ENCODE measurements at places on chromosomes 6 and 20.

GRCh38 chr6:135109761-135110160 lies 55.1 kb upstream of the HBS1L start:
- DNase-seq: no peak

- no peak for DNase-seq
Observed at GRCh38 chr6:15344831-15345230, 99.0 kb downstream of the JARID2 start.

DNA sequence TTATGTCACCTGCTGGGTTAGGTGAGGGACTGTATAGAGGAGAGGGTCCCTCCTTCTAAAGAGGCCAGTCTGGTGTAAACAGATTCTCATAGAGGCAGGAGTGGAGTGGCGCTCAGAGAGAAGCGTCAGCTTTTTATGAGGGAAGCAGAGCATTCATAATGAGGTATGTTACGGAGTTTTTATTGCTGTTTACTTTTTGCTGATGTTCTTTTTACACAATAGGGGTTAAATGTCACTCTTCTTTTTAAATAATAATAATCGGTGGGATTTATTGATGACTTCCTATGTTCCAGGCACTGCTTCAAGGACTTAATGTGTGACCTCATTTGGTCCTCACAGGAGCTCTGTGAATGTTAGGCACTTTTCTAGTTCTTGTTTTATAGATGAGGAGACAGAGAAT lies 79.9 kb downstream of the L3MBTL3 start:
- no peak for DNase-seq

DNA sequence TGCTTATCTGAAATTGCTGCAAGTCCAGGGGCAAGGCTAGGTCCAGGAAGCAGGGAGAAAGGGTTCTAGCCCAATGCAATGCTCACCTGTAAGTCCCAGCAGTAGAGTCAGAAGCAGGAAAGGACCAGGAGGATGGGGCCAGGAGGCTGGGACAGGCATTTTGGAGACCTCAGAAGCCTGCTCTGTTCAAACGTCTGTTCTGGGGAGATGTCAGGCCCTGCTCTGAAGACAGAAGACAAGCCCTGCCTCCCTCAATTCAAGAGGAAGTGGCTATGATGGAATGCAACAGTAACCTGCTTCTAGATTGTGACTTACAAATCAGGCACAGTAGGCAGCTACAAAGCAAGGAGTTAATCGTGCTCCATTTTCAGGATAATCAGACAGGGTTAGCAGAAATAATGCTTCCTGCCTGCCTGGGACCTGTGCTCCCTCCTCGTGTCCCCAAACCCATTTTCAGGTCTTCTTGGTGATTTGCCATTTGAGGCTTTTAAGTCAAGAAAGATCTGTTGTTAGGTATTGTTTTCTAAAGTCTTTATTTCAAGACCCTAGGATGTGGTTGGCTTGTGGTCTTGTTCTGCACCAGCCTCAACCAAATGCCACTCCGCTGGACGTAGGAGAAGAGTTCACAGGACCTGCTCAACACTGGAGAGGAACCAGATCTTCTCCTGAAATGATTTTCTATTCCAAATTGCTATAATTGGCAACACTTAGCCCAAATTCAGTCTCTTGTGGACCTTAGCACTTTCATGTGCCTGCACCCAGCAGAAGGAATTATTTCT lies at the start of gene SIRPG:
Gene SIRPG (minus strand): TSS at position 224 of the 779 bp plus-strand sequence. CDS start 65 bp downstream, at position 159.
- no peak for DNase-seq

DNA sequence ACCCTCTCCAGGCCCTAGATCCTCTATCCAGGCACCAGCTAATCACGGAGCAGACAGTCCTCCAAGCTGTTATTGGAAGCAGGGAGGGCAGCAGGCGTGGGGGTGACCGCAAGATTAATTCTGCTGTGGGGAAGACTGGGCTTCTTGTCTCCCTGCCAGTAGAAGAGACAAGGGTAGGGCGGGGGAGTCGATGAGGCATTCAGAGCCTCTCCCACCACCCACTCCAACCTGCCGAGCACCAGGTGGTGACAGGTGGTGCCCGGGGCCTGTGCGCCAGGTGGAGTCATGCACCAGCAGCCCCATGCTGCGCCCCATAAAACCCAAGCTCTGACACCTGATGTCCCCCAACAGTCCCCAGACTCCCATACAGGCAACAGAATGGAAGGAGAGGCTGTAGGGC lies 89.6 kb downstream of the CDH22 start:
- no peak for DNase-seq

DNA sequence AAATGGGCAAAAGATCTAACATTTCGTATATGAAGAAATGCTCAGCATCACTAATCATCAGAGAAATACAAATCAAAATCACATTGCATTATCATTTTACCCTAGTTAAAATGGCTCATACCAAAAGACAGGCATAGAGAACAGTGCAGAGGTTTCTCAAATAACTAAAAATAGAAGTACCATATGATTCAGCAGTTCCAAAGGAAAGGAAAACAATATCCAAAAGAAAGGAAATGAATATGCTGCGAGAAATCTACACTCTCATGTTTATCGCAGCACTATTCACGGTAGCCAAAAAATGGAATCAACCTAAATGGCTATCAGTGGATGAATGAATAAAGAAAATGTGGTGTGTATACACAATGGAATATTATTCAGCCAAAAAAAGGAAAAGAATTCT lies 63.5 kb downstream of the VTA1 start:
- DNase-seq: no peak

DNA sequence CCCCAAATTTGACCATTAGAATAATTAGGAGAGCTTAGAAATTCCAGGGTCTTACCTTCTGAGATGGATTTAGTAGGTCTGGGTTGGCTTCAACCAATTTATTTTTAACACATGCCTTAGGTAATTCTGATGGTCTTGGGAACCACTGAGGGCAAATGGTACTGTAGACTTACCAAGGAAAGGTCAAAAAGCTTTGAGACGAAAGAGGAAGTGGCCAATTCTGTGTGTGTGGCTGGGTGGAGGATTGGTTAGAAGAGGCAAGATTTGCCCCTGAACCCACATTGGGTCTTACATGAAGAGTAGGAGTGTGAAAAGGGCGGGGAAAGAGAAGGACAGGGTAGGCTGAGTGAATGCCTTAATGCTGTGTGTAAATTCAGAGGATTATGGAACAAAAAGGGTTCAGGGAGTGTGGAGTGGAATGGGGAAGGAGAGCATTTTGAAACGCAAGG lies 2.7 kb downstream of the ITCH start:
- no peak for DNase-seq

DNA sequence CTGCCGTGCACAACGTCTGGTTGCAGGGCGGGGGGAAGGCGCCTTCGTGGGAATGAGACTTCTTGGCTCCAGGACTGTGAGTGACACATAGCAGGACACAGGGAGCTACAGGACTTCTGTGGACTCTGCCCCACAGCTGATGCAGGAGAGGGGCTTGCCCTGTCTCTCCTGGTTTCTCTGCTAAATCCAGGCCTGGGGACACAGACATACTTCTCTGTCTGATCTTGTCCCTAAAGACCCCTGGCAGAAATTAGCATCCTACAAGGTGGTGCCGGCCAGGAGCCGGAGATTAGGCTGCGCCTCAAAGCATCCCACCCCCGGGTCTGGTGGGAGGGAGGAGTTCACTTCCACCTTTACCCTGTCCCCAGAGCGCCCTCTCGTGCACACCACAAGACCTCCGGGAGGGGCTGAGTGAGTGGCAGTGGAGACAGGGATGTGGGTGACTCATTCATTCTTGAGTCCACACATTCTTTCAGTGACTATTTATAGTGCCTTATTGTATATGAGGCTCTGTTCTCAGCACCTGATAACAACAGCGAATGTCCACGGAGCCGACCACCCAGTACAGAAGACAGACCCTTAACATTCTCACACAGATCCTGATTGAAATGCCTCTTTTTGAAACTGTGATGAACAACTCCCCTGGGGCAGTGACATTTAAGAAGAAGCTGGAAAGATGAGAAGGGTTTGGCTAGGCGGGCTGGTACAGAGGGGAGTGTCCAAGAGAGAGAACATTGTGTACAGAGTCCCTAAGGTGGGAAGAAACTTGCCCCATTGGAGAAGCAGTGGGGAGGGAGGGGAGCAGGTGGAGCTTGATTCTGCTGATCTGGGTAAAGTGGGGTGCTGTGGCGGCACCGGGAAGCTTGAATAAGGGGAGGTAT lies 39.0 kb downstream of the GMPR start:
- DNase-seq: peak; percentile 87

DNA sequence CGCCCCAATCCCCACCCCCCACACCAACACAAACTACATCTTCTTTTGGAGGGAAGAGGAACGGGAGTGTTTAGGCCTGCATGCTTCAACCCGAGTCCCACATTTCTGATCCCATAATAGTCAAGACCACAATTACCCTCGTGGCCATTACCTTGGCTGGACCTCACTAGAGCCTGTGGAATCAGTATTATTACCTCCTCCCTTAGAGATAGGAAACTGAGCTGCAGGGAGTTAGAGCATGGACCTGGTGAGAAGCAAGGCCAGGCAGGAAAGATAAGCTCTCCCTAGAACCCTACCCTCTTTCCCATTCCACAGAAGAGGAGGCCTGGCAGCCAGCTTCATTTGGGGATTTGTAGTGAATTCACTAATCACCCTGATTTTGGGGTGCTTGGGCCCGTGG lies 74.1 kb downstream of the NCR2 start:
- DNase-seq: no peak

DNA sequence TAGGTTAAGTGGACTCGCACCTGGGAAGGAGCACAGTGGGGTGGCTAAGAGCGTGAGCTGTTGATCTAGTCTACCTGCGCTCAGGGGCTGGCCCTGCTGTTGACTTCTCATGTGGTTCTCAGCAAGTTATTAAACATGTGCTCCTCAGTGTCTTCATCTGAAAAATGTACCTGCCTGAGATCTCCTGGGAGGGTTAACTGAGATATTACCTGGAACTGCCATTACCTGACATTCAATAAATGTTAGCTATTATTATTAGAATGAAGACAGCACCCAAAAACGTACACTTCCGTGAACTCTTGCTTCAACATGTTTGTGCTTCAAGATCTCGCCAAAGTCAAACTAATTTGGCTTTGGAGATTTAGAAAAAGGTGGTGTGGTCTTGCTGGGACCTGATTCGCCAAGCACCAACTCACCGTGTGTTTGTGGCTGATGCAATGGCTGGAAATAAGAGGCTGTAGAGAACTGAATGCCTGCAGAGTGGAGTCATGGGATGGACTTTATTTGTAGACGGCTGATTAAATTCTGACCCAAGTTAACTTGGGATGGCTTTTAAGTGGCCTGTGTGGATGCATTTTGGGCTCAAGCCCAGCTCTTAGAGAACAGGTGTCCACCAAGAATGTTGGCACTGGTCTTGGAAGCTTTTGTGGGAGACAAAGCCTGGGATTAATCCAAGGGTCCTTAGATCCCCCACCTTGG lies 692.9 kb downstream of the QKI start:
- no peak for DNase-seq

DNA sequence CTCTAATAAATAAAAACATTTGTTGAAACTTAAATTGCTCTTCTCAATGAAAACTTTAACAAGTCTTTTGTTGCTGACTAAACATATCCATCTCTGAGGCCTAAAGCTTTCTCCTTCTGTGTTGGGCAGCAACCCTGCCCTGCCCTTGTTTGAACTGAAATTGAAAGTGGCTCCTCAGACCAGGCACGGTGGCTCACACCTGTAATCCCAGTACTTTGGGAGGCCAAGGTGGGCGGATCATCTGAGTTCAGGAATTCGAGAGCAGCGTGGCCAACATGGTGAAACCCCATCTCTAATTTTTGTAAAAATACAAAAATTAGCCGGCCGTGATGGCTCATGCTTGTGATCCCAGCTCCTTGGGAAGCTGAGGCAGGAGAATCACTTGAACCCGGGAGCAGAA lies 29.2 kb upstream of the GNRH2 start:
- no peak for DNase-seq

DNA sequence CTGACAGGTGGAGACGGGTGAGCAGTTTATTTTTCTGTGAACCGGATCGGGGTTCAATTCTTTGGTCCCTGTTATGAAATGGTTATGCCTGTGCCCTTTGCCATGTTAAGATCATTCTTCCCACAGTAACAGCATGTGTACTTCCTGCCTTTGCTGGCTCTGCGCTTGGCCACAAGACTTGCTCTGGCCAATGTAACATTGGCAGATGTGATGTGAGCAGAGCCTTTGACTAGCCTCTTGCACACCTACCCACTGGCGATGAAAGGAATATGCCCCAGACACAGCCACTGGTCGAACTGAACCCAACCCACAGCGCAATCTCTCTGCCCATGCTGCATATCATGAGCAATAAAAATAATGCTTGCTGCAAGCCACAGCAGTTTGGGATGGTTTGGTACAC lies 31.9 kb downstream of the JAG1 start:
- no peak for DNase-seq

DNA sequence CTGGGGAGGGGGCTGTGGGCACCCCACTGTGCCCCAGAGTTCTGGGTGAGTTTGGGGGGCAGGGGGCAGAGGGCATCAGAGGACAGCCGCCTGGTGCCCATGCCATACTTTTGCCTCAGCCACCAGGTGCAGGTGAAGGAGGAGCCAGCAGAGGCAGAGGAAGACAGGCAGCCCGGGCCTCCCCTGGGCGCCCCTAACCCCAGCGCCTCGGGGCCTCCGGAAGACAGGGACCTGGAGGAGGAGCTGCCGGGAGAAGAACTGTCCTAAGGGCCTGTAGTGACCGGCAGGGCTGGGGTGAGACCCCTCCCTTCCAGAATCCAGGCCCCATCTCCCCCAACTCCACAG lies 39.6 kb upstream of the MDFI start:
- no peak for DNase-seq
